ENCODE measurements at places on chromosomes 7 and 10.

DNA sequence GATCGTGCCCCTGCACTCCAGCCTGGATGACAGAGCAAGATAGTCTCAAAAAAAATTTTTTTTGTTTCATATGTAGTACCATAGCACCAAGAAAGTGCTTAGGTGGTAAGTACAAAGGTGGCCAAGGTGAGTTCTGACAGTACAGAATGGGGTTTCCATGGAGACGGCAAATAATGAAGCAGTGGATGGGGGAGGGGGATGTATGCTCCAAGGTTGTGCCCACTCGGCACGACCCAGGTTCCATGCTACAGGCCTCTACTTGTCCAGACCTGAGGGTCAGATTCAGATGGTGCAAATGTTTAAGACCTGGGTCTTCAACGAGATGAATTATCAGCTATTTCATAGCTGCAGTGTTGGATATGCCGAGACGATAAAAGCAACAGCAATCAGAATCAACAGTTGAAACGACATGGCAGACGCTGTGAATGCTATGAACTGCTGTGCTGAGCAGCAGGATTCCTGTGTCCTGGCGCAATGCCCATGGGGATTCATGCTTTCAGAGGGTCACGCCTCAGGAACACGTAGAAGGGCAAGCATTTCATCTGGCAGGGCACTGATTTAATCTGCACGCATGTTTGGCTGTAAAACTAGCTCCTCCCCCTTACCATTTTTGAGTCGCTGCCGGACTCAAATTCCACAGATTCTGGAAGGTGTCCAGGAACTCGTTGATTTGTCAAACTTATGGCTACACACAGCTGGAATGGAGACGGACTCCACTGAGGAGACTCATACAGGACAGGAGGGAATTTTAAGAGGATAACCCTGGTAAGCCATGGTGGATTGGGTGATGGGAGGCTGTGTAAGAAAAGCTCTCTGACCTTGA is 256.5 kb downstream of the FRMD4A start:
- DNase-seq = peak; percentile 83

GRCh38 chr10:20835335-20835734 is 61.8 kb downstream of the NEBL start:
- DNase-seq = no peak

DNA sequence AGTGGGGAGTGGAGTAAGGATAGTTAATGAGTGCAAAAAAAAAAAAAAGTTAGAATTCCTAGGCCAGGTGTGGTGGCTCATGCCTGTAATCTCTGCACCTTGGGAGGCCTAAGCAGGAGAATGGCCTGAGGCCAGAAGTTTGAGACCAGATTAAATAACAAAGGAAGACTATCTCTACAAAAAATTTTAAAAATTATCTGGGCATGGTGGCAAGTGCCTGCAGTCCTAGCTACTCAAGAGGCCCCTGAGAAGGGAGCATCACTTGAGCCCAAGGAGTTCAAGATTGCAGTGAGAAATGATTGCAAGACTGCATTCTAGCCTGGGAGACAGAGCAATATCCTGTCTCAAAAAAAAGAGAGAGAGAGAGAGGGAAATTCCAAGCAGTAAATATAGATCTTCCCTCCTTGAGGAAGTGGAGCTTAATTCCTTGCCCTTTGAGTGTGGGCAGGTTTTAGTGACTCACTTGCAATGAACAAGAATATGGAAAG is 19.5 kb upstream of the CSTF2T start:
- no peak for DNase-seq

DNA sequence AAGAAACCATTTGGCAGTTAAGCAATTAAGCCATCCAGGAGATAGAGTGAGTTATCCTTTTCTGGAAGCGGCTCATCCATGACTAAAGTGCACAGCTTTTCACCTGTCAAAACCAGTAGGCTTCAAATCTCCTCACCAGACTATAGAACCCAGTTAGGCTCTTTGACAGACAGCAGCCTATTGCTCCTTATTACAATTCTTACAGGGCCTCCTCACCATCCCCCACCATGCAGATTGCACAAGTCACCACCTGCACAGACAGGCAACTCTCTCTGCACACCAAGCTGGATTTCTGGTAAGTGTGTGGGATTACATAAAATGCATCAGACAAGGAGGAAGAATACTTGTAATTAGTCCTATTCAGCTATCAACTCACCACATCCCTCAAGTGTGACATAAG is 301.6 kb downstream of the SNX13 start:
- DNase-seq = no peak

- DNase-seq = no peak
These were observed 66.7 kb downstream of the TES start for GRCh38 chr7:116277070-116277469.

GRCh38 chr7:3206771-3207191 is 94.3 kb upstream of the SDK1 start:
- DNase-seq = no peak

Measured in omental fat pad (tissue), 4 donors.